ENCODE measurements at places on chromosomes 3 and 15.

DNA sequence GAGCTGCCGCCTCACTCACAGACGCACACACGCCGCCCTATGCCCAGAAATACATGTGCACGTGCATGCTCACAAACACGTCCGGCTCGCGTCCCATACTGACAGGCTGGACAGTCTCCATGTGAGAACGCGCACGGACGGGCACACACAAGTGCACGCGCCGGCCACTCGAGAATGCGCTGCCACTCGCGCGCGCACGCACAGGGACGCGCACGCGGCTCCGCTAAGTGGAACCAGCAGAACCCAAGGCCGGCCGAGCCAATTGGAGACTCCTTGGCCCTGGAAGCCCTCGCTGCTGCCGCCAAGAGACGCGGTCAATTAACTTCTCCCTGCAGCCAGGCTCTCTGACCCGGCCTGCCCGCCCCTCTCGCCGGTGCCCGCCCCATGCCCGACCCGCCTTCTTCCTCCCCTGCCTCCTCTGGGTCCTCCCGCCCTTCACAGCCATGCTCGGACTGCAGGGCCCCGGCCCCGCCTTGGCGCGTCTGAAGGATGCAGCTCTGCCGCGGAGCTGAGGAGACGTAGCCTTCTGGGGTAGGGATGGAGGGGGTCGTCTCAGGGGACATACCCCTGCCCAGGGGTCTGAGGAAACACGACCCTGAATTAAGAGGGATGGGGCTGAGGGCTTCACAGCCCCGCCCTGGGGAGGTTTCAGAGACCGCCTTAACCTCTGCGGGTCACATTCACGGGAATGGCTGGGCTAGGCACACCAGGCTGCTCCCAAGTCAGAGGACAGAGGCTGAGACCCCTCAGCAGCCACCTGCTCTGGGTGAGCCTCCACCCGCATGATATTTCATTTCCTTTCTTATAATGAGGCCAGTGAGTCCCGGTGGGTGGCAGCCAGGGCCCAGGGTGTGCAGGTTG, 15.0 kb downstream of the PTH1R start:
- no peak for DNase-seq

DNA sequence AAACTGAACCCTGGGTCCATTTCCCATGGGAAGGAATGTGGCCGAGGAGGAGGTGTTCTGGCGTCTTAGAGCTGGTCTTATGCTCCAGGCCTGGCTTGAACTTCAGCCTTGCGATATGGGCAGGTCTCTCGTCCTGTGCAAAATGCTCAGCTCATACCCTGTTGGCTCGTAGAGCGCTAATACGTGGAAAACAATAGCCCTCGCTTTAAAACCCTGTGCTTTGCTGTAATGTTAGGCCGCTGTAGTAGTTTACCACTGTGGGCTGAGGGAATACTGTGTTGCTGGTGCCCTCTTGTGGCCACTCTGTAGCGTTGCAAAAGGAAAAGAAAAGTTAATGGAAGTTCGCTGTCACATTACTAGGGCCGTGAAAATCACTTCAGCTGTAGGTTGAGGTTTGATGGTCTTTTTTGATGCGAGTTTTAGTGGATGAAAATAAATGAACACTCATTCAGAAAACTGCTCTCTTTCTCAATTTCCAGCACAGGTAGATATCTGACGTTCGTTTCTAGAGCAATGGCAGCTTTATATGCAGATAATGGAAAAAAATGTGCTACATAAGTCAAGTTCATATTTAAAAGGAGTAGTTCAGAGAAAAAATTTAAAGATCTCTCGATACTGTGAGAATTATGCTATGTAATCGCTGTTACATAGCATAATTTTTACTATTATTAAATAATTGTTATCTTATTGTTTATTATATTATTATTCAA, 92.9 kb downstream of the MCTP2 start:
- peak; percentile 30 for DNase-seq

DNA sequence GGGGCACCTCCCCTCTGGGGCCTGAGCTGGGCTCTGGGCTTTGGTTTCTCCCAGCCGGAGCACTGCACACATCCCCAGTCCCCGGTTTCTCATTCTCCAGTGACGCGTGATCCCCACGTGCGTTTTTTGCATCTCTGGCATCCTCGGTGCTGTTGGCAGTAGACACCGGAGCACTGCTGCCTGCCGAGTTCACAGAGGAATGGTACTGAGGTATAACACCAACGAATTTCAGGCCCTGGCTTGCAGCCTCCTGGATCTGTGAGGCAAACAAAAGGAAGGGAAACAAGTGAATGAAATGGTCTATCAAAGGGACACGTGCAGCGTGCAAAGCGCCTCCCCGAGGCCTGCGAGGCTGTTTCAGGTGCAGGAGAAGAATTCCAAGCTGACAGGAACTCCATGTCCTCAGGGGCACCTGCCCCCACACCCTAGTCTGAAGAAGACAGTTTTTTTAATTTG, 112.9 kb downstream of the OXNAD1 start:
- no peak for DNase-seq

DNA sequence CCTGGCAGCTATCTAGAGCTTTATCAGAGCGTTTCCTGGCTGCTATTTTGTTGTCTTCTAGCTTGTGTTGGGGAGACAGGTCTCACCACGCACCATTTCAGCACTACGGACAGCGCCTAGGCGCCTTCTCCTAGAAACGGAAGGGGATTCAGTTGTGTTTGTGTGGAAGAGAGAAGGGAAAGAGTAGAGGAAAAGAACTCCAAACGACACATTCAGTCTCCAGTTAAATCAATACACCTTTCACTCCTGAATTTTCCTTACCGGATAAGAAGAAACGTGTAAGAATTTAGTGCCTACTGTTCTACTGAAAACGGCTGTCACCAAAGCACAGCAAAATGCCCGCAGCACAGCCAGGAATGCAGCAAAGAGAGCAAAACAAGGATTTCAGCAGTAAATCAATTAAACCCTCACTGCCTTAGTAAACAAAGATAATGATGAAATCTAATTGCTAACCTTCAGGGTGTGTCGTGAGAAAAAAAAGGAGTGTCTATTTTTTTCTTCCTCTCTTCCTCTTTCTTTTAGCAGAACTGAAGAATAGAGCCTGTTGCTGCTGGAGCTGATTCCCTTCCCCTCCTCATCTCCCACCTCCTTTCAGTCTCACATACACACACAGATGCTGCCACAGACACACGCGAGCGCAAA, 412 bp upstream of the CTXN2 start:
- DNase-seq, result no peak

DNA sequence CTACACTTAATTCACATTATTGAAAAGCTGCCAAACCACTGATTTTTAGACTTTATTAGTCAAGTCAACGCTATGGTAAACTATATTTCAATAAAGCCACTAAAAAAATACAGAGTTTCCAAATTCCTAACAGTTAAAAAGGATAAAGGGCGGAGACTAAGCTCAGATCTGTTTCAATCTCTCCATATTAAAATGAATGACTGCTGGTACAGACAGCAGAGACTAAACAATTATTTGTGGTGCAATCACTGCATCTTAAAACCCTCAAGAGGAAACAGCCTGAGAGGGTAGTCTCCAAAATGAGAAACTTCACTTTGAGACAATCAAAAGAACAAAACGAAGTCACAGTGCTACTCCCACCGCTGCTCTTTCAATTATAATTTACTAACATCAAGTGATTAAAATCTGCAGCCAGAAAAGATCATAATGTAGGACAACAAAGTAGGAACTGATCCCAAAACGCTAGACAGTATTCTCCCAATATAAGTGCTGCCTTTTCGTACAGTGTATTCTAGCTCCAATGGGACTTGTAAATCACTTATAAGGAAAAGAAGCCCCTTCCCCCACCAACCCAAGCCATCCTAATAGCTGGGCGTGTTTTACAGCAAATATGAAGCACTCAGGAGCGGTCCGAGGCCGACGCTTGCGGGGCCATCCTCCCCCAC, 1.2 kb downstream of the UBP1 start:
- DNase-seq, result no peak

- DNase-seq, result no peak
Measured at GRCh38 chr3:101939361-101940049, 90.2 kb downstream of the NFKBIZ start.

GRCh38 chr3:32937331-32937730, 14.1 kb upstream of the CCR4 start:
- DNase-seq, result no peak

GRCh38 chr3:44984335-44984734, 8.3 kb downstream of the EXOSC7 start:
- no peak for DNase-seq

DNA sequence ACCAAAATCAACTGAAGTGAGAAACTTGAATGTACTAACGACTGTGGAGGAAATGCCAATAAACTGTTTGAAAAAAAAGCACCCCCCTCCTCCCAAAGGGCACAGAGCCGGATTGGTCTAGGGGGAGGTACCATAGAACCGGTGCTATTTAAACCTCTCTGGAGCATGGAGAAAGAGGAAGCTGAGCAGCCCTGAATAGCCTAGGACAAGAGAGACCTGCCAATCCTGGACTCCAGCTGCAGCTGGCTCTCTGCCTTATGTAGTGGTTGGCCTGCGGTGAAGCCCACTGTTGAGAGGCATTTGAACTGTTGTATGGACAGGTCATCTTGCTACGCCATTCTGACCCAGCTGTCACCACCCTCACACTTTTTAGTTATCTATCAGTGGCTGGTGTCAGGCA, 1.5 kb upstream of the SH3GL3 start:
- DNase-seq, result no peak

DNA sequence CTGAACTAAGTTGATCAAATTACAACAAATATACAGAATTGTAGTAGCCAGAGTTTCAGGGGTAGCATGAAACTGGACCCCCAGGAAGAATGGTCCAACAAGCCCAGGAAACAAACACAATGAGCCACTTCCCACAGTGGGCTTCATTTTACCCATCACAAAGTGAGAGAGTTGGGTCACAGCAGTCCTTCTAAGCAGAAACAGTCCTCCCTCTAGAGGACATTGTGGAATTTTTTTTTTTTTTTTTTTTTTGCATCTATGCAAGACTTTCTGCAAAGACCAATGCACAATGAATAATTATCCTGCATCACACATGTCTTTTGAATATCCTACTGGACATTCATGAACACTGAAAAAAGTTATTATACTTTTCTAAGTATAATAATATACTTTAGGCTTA, 73.8 kb upstream of the ATP13A5 start:
- DNase-seq, result no peak

GRCh38 chr3:177602601-177603147, 405.4 kb upstream of the TBL1XR1 start:
- DNase-seq, result no peak
